ENCODE measurements at places on chromosomes 7 and 10.

GRCh38 chr10:112288486-112288885, 5.3 kb downstream of the TECTB start:
- DNase-seq, result no peak

- no peak for DNase-seq
Observed at GRCh38 chr7:129495987-129496386, 6.3 kb upstream of the SMKR1 start.

GRCh38 chr10:91590142-91590903, 42.5 kb downstream of the PPP1R3C start:
- DNase-seq, result no peak

DNA sequence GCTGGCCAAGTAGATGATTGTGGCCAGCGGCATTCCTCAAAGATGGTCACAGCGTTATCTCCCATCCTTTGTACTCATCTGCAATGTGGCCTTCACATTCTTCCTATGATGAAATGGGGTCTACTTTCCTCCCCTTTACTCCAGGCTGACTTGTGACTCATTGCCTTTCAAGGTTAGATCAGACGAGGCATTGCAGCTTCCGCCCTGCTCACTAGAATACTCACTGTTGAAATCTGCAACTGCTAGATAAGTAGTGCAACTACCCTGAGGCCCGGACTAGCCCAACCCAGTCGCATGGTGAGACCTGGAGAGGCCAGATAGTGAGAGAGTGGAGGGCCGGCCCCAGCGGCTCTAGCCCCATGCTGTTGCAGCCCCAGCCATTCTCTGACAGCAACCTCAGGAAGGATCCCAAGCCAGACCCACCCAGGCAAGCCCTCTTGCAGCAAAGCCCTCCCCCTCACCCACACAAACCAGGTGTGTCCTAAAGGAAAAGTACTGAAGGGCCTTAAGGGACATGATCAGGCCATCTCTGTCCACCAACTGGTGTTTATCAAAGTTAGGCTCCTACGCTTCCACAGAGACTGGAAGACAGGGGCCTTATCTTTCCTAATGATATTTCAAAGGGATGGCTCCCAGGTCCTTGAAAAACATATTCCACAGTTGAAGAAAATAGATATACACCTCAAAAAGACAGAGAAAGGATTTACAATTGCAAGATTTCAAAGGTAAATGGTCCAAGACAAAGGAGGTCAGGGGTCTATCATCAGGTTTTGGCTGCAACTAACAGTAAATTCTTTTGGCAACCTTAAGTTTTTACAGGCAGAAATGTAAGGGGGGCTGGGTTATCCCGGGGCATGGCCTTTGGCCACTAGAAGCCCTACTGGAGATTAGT, 107.2 kb upstream of the TRIM24 start:
- DNase-seq, result no peak

DNA sequence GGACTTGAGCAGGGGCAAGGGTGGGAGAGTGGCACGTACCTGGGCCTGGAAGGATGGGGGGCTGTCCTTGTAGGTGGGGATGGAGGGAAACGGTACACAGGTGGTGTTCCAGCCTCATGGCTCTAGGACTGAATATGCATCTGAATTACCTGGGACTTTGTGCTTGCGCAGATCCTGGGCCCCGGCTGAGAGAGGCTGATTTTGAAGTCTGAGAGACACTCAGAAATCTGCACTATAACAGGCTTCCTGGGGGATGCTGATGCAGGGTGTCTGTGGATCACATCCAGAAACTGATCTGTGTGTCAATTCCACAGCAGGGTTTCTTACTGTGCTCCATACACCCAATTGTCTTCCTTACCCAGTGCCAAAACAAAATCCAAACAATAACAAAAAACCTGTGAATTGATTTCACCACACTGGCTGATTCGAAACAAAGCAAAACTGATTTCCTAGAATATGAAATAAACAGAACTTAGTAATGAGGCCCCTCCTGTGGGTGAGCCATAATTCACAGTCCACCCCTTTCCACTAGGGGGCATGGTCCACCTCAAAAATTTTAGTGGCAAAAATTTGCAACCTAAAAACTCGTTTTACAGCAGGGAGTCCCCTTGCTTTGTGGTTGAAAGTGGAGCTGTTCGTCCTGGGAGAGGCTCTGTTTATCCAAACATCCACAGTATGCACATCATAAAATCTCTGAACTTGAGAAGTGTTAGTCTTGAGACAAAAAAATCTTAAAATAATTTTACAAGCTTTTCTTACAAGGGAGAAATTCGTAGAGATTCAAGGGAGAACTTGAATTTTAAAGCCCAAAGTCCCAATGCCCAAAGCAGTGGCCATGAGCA, 32.0 kb upstream of the PLEKHA1 start:
- DNase-seq, result peak; percentile 50

GRCh38 chr7:24757353-24758275, at the start of gene GSDME:
Gene GSDME, minus strand, starts transcription at chr7:24757464. Its CDS starts 7,690 bp downstream, at chr7:24749774.
- DNase-seq, result peak; percentile 45
